Naive thymus-derived CD8-positive, alpha-beta T cell (primary cell): ENCODE measurements at places on chromosomes 2 and 18. TPM values are rescaled to one million over a fixed set of nuclear protein-coding genes. Genes with fewer than 3 reads are reported as not detected.
A peak's percentile ranks its signal among the peaks of the same experiment; 100 is the strongest.

DNA sequence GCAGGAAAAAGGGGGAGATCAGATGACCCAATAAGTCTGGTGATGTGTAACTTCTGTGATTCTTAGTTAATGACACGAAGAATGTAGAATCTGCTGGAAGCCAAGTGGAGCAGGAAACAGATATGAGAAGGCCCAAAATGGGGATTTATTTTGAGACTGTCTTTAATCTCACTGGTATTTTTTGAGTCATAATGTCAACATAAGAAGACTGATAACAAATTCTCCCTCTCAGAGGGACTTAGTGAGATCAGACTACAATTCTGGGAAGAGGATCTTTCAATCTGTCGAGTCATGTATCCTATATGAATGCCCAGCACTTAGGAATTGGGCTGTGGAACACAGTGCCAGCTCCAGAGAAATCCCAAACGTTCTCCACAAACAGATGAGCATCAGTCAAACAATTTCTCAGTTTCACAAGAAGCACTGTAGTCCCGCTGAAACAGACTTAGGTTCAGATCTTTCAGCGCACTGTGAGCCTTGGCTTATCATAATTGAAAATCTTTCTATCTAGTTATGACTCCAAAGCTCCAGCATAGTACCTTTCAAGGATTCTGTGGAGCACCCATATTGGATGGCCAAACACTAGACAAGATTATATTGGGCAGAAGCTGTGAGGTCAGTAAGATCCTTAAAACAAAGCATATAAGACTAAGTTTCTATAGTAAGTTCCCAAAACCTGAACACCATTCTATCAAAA is 738.2 kb downstream of the LRP1B start:
- no peaks in the 10 kb centered on the region for H3K36me3 ChIP-seq
- H3K4me3 ChIP-seq, result no peak overlapping the region
- DNase-seq, result no peak
- no peaks in the 10 kb centered on the region for H3K27me3 ChIP-seq

The ARHGAP15 gene
- 134 TPM for total RNA-seq

The MAP2 gene
- 0.47 TPM for total RNA-seq

DNA sequence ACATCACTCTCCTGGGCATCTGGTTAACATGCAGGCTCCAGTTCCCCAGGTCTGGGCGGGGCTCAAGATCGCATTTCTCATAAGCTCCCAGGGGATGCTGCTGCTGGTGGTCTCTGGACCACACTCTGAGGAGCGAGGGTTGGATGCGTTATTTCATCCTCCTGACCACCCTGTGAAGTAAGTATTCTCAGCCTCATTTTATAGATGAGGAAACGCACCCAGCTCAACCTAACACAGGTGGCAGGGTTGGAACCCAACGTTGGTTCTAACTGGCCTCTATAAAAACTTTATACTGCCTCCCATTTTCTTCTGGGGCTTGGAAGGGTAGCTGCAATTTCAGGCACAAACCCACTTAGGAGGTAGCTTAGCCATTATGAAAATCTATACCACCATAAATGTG is 120.5 kb downstream of the FAM210A start:
- DNase-seq, result no peak
- H3K27me3 ChIP-seq, result no peaks in the 10 kb centered on the region
- H3K4me1 ChIP-seq, result peaks cover 6% of the 10 kb centered on the region
- no peak overlapping the region for H3K27ac ChIP-seq
- H3K36me3 ChIP-seq, result peaks cover 10% of the 10 kb centered on the region
- no peak overlapping the region for H3K4me3 ChIP-seq

DNA sequence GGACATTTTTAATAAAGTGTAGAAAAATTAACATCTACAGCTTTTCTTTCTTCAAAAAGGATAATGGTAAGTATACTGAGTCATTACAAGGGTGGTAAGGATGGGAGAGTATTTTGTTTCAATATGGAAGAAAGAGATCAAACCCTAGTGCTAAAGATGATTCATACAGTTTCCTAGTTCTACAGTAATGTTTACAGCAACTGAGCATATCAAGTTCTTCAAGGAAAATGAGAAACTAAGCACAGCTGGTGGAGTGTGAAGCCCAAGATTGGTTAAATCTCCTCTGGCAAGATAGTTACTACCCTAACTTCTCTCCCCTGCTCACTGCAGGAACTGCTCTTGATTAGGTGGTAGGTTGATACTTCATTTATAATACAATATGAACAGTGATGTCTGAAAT is 467.5 kb downstream of the XIRP2 start:
- no peaks in the 10 kb centered on the region for H3K4me1 ChIP-seq
- DNase-seq, result no peak
- no peak overlapping the region for H3K4me3 ChIP-seq
- no peaks in the 10 kb centered on the region for H3K36me3 ChIP-seq
- no peak overlapping the region for H3K27ac ChIP-seq

DNA sequence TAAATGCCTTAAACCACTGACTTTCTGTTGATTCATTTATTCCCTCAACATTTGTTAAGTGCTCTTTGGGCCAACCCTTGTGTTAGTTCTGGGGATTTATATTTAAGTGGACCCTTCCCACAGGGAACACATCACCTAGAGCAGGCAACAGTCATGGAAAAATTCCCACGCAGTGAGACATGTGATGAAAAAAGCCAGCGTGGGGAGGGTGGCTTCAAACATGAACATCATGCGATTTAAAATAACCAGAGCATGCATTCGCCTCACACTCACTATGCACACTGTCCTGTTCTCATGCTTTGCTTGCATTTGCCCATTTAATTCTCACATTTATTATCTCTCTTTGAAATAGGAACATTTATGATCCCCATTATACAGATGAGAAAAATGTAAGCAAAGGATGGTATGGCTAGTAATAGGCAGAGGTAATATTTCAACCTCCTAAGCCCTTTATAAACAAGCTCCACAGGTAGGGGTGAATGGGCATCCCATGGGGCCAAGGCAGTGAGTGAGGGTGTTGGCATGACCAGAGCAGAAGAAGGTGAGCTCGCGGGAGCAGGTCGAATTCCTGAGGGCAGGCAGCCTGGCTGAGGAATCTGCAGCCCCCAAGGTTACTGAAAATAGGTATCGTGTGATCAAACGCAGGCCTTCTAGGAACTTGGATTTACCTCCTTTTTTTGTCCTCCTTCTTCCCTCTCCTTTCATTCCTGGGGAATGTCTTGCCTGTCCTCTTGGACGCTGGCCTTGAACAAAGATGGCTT is 297.8 kb downstream of the MYCN start:
- H3K36me3 ChIP-seq, result no peaks in the 10 kb centered on the region
- H3K27me3 ChIP-seq, result no peaks in the 10 kb centered on the region
- no peak for DNase-seq
- no peaks in the 10 kb centered on the region for H3K4me1 ChIP-seq

DNA sequence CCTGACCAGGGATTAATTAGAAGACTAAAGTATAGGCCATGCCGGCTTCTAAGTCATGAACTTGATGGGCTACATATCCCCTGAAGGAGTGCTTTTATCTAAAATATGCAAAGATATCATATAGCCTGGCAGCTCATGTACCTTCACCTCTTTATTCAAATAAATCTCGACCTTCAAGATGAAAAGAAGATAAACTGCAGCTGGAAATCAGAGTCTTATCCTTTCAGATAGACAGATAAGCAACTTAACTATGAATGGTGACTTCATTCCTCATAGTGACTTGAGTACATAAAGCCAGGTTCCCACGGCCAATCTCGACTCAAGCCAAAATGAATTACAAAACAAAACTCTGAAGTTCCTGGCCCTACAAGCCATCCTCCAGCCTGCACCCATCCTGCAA is 165.3 kb upstream of the KLHL29 start:
- no peak for DNase-seq
- H3K4me3 ChIP-seq, result no peak overlapping the region
- H3K27me3 ChIP-seq, result no peaks in the 10 kb centered on the region
- no peak overlapping the region for H3K27ac ChIP-seq
- H3K36me3 ChIP-seq, result no peaks in the 10 kb centered on the region

The UGT1A4 gene
- total RNA-seq, result not detected

DNA sequence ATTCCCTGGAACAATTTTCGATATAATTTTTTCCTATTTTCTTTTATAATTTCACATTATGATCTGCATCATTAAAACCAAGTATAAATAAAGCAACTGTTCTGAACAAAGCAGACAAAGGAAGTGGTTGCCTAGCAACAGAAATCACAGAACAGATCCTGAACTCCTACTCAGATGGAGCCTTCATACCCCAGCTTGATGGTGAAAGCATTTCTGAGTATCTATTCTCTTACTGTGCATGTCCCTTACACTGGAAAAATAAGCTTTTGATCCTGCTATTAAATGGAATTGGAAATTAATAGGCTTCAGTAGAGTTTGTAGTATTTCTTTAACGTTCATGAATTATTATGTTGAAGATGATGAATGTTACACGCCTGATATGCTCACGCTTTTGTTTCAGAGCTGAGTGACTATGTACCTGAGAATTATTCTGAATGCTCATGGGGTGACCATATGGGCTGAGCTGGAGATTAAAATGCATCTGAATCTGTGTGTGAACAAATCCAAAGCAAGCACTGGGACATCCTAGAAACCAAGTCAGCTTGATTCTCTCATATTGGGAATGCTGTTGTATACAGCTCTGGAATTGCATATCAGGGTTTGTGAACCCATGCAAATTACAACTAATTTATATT is 254.0 kb downstream of the KCNJ3 start:
- H3K36me3 ChIP-seq, result no peaks in the 10 kb centered on the region
- no peak for DNase-seq
- no peaks in the 10 kb centered on the region for H3K27me3 ChIP-seq
- no peaks in the 10 kb centered on the region for H3K4me1 ChIP-seq
- H3K4me3 ChIP-seq, result no peak overlapping the region

- no peak for DNase-seq
- no peaks in the 10 kb centered on the region for H3K36me3 ChIP-seq
- no peaks in the 10 kb centered on the region for H3K4me1 ChIP-seq
- H3K27me3 ChIP-seq, result no peaks in the 10 kb centered on the region
Measured at GRCh38 chr2:150919901-150920300, 341.8 kb downstream of the RBM43 start.

GRCh38 chr2:20173496-20174402 is 51.2 kb downstream of the SDC1 start:
- no peak overlapping the region for H3K4me3 ChIP-seq
- H3K27ac ChIP-seq, result no peak overlapping the region
- H3K27me3 ChIP-seq, result no peaks in the 10 kb centered on the region
- no peak for DNase-seq
- H3K36me3 ChIP-seq, result no peaks in the 10 kb centered on the region

- H3K4me1 ChIP-seq, result peaks cover 53% of the 10 kb centered on the region
- no peak overlapping the region for H3K27ac ChIP-seq
- no peak overlapping the region for H3K4me3 ChIP-seq
- no peaks in the 10 kb centered on the region for H3K36me3 ChIP-seq
- no peaks in the 10 kb centered on the region for H3K27me3 ChIP-seq
Measured at GRCh38 chr2:45856391-45857274, 205.2 kb downstream of the PRKCE start.

The TRIB2 gene
- 77.0 TPM for total RNA-seq

The CFAP65 gene
- not detected for total RNA-seq

GRCh38 chr2:216352653-216353270 is 19.5 kb downstream of the MARCHF4 start:
- peaks cover 76% of the 10 kb centered on the region for H3K4me1 ChIP-seq
- H3K27ac ChIP-seq, result peak overlapping the region; percentile 92
- DNase-seq, result no peak

DNA sequence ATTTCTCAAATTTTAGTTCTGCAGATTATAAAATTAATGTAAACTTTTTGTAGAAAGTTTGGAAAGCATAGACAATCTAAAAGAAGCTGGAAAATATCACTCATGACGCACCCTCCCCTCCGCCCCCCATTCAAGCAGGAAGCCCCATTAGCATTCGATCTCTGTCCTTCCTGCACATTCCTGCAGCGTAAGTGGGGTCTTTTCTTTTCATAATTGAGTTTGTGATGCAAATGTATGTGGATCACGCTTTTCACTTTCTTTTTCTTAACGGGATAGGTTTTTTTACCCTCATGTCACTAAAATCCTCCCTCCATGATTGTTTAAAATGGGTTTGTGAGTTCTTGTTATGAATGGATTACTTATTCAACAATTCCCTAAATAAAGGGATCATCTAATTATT is 181.7 kb upstream of the HDAC4 start:
- H3K27me3 ChIP-seq, result no peaks in the 10 kb centered on the region
- no peak overlapping the region for H3K27ac ChIP-seq
- H3K4me3 ChIP-seq, result no peak overlapping the region
- no peaks in the 10 kb centered on the region for H3K4me1 ChIP-seq

The C2orf72 gene
- total RNA-seq, result not detected

- no peak for DNase-seq
- H3K27me3 ChIP-seq, result no peaks in the 10 kb centered on the region
- H3K36me3 ChIP-seq, result peaks cover 68% of the 10 kb centered on the region
- no peak overlapping the region for H3K27ac ChIP-seq
- H3K4me1 ChIP-seq, result peaks cover 5% of the 10 kb centered on the region
Measured at GRCh38 chr18:49250816-49251388, 209.5 kb downstream of the DYM start.

The KDSR gene
- total RNA-seq, result 50.6 TPM

DNA sequence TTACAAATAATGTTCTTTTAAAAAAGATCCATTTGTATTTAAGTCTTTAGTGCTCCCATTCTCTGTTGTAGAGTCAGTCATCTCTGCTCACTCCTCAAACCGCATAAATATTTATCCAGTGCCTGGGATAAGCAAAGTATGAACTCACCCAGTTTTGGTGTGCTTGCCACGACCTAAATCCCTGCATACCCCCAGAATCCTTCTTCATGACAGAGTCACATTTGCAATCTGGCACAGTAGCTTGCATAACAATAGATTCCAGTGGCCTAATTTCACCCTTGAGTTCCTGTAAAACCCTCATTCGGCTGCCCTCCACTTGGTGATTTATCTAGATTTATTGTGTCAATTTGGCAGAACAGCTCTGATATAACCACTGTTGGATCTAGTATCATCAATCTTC is 92.9 kb downstream of the DTNA start:
- H3K4me3 ChIP-seq, result no peak overlapping the region
- H3K27ac ChIP-seq, result no peak overlapping the region
- H3K36me3 ChIP-seq, result no peaks in the 10 kb centered on the region
- DNase-seq, result no peak
- peaks cover 2% of the 10 kb centered on the region for H3K4me1 ChIP-seq

- H3K27ac ChIP-seq, result no peak overlapping the region
- no peaks in the 10 kb centered on the region for H3K4me1 ChIP-seq
- H3K36me3 ChIP-seq, result no peaks in the 10 kb centered on the region
- no peaks in the 10 kb centered on the region for H3K27me3 ChIP-seq
Measured at GRCh38 chr2:22701561-22702160, 683.3 kb upstream of the KLHL29 start.

DNA sequence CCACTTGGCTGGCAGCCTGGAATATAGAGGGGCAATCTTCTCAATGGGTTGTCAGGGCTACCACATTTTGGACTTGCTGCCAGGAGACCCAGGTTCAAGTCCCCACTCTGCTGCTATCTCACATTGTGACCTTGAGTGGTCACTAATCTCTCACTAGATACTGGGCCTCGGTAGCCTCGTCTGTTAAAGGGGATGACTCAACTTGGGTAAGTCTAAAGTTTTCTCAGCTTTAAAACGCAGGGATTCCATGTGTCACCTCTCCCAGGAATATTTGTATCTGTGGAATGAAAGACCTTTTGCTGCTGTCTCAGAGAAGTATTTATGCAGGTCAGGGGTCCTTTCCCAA is 86.3 kb downstream of the SEMA4F start:
- H3K27ac ChIP-seq, result no peak overlapping the region
- H3K36me3 ChIP-seq, result peaks cover 2% of the 10 kb centered on the region
- no peak overlapping the region for H3K4me3 ChIP-seq
- no peaks in the 10 kb centered on the region for H3K4me1 ChIP-seq
- H3K27me3 ChIP-seq, result peaks cover 7% of the 10 kb centered on the region
- DNase-seq, result no peak

GRCh38 chr2:109254174-109254904 is 125.3 kb downstream of the SH3RF3 start:
- no peak for DNase-seq
- H3K27me3 ChIP-seq, result no peaks in the 10 kb centered on the region
- no peak overlapping the region for H3K27ac ChIP-seq
- no peaks in the 10 kb centered on the region for H3K36me3 ChIP-seq
- peaks cover 41% of the 10 kb centered on the region for H3K4me1 ChIP-seq

The CNGA3 gene
- not detected for total RNA-seq
